ENCODE measurements at places on chromosomes 11 and 22. TPM values are rescaled to one million over a fixed set of nuclear protein-coding genes. Genes with fewer than 3 reads are reported as not detected.

DNA sequence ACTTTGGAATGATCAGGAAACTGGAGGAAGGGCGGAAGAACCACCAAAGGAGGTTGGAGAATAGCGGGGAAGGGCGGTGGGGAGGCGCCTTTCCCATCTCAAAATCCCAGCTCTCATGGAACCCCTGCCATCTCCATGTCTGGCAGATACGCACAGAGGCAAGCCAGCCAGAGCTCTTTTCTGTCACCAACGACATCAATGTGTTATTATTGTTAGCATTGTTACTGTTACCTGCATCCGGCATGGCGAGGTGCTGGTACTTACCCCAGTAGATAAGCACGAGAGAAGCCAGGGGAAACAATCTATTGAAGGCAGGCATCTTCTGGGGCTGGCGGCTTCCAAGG lies 969 bp downstream of the SCN3B start:
- no peak for DNase-seq

- no peak for DNase-seq
Measured at GRCh38 chr11:130456286-130456685, 7.8 kb downstream of the ADAMTS15 start.

CKAP5 gene
- total RNA-seq, result 205 TPM

GRCh38 chr11:134685793-134686380 lies 273.8 kb upstream of the B3GAT1 start:
- no peak for DNase-seq

MOV10L1 gene
- total RNA-seq, result not detected
